ENCODE measurements at places on chromosomes 5 and 9.

DNA sequence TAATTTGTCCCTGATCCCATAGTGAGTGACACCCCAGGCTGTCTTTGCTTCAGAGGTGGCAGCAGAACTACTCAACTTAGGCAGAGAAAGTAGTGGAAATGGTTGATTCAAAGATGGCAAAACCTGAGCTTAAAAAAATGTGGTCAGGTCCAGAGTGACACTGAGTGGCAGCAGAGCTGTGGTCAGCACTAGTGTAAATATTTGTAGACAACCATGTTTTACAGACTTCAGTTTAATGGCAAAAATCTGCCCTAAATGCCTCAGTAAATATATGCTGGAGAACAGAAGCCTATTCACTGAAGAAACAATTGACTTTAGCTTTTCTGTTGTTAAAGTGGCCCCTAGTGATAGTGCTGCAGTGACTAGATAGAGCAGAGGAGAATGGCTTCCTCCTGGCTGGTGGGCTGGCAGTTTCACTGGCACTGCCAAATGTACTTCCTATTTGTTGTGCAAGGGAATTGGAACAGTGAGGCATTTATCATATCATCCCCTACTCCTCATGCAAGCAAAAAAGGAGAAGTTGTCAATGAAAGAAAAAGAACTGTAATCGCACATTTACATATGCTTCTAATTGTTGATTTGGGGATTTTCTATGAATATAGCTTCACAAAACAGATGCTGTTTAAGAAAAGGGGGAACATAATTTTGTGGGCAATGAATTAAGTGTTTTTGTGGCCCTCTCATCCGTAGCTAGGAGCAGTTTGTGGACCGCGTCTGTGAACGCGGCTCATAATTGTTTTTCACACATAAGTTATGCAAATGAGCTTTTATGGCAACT, 12.0 kb downstream of the PBX3 start:
- DNase-seq = no peak

DNA sequence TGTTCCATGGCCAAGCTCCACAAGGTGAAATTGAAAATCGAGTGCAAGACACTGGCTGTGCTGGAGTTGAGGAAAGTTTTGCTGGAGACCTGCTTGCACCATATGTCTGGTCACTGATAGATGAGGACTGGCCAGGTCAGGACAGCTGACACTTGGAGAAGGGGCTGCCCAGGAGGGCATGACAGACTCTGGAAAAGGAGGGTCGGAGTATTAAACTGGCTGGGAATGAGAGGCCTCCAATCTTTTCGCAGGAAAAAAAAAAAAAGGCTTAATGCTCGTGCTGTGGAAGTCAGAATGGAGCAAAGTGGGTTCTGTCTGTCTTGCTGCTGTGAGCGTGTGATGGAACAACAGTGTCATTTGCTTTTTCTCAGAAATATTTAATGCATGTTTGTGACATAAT, 5.5 kb downstream of the TENT4A start:
- DNase-seq = no peak

GRCh38 chr9:97559111-97559514, 57.6 kb downstream of the TMOD1 start:
- no peak for DNase-seq

DNA sequence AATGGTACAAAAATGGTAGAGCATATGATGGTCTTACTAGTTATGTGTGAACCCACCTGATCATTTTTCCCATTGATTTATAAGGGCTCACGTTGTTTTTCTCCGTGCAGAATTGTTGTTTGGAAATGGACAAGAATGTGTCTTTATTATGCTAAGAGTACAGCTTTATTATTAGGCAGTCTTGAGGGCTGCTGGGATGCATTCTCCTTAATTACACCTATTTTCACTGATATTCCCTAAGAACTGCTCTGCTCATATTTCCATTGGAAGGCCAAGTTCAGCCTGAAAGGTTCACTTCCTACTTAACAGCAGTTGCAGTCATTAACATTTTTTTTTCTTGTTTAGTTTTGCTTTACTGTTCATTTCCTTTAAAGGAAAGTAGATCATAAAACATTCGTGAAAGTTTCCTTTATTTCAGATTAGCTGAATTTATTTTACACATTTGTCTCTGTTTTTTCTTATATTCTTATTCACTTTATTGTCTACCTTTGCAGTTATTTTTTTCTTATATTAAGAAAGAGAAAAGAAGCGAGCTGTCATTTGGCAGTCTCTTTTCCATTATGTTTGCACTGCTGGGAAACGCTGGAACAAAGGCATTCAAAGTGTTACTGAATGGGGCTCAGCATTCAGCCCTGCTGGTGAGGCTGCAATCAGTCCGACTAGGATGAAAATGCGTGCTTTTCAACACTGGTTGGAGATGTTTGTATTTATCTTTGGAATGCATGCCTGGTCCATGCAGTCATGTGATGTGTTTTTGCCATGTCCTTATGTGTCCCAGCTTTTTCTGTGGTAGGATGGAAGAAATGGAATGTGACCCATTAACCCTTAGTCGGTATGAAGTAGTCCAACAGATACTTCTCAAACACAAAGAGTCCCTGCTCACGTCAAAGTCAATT, 602.7 kb upstream of the ZNF608 start:
- no peak for DNase-seq

DNA sequence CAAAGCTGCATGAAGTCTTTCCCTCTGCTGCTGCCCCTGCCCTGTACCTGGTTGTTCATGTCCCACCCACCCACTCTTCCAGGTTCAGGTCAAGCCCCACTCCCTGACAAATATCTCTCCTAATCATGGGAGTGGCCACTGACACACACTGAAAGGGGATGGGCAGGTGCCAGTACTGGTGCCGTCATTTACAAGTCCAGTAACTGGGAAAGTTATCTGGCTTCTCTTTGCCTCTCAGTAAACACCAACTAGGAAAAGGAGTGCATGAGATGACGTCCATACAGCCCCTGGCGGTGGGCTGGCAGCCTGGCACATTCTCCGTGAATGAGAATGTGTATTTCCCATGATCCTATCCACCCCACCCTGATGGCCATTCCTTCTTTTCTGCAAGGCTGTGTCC, 225.2 kb downstream of the FSTL4 start:
- DNase-seq = no peak

GRCh38 chr5:56496581-56497063, 263.5 kb upstream of the ANKRD55 start:
- DNase-seq = no peak

GRCh38 chr9:132984202-132985070, 5.9 kb downstream of the GFI1B start:
- no peak for DNase-seq

GRCh38 chr9:121280715-121281613, 13.0 kb downstream of the GSN start:
- DNase-seq = no peak

DNA sequence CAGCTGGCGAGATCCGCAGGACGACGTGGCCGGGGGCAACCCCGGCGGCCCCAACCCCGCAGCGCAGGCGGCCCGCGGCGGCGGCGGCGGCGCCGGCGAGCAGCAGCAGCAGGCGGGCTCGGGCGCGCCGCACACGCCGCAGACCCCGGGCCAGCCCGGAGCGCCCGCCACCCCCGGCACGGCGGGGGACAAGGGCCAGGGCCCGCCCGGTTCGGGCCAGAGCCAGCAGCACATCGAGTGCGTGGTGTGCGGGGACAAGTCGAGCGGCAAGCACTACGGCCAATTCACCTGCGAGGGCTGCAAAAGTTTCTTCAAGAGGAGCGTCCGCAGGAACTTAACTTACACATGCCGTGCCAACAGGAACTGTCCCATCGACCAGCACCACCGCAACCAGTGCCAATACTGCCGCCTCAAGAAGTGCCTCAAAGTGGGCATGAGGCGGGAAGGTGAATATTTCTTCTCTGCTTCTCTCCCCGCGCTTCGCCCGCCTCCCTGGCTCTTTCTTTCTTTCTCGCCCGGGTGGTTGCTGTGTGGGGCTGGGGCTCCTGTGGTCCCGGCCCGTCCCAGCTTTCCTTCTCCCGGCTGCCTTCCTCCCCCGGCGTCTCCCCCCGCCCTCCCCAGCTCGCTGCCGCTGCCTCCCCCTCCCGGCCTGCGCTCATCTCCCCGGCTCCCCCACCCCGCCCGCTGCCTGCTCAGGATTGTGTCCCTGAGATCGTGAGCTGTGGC, 2.2 kb downstream of the NR2F1 start:
- DNase-seq = peak; percentile 67

DNA sequence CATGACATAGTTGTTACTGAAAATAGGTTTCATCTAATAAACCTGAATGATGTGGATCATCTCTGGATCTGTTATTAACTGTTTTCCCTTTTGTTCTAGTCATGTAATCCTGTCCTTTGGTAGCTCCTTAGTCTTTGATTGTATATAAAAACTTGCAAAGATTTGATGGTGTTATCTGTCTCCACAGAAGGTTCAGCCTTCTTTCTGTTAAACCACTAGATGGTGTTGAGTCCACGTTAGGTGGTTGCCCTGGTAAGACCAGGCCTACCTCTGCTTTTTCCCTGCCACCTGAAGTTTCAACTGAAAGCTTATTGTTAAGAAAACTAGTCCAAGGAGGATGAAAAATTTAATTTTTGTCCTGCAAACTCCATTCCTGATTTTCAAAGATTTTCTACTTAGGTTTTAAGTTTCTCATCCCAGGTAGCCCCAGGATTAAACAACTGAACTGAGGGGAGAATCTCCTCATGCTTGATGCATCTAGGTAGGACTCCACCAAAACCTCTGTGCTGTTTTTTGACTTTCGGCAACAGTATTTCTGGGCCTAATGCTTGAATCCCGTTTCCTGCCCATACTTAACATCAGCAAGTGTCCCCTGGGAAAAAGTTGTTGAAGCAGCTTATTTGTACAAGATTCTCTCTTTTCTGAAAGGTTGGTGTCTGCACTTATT, 68.5 kb downstream of the RICTOR start:
- no peak for DNase-seq

DNA sequence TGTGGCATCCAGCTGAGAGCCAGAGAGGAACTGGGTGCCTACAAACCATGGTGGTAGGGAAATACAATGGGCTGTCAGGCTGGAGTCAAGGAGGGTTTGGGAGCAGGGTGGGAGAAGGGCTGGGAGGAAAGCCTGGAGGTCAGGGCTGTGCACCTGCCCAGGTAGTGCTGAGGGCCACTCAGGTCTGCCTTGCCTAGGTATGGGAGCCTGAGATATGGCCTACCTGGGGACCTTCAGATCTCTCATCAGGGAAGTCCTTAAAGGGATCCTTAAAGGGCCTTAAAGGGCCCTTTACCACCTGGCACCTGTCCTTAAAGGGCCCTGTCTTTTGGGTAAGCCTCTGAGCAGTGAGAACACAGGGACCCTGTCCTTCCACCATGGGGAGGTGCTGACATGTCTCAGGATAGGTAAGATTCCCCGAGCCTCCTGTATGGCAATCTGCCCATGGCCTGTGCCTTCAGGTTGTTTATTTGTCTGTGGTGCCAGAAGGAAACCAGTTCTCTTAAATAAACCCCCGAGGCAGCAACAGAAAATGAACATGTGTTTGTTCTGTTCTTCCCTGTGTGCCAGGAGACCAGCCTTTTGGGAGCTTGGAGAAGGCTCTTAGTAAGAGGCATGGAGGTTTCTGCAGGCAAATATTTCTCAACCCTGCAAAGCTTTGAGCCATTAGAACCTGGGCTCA, 23.3 kb downstream of the SLC25A48 start:
- DNase-seq = no peak

GRCh38 chr5:37198061-37198460, 51.1 kb downstream of the CPLANE1 start:
- no peak for DNase-seq

GRCh38 chr9:79371948-79372555, 199.7 kb upstream of the TLE4 start:
- DNase-seq = no peak

- no peak for DNase-seq
These were observed 57.1 kb downstream of the KCNIP1 start for GRCh38 chr5:170560938-170561337.

DNA sequence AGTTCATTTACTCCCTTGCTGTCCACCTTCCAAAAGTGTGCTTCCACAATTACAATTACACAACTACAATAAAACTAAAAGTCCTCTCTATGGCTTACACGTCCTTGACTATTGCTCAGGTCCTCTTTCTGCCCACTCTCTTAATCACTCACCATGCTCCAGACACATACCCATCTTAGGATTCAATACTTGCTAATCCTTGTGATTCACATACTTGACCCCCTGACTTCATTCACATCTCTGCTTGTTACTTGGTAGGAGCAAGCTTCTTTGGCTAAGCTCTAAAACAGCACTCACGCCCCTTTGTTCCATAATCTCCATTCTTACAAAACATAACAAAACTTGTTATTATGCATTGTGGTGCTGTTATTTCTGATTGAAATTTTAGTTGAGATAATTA, 215.8 kb downstream of the EDIL3 start:
- DNase-seq = no peak

DNA sequence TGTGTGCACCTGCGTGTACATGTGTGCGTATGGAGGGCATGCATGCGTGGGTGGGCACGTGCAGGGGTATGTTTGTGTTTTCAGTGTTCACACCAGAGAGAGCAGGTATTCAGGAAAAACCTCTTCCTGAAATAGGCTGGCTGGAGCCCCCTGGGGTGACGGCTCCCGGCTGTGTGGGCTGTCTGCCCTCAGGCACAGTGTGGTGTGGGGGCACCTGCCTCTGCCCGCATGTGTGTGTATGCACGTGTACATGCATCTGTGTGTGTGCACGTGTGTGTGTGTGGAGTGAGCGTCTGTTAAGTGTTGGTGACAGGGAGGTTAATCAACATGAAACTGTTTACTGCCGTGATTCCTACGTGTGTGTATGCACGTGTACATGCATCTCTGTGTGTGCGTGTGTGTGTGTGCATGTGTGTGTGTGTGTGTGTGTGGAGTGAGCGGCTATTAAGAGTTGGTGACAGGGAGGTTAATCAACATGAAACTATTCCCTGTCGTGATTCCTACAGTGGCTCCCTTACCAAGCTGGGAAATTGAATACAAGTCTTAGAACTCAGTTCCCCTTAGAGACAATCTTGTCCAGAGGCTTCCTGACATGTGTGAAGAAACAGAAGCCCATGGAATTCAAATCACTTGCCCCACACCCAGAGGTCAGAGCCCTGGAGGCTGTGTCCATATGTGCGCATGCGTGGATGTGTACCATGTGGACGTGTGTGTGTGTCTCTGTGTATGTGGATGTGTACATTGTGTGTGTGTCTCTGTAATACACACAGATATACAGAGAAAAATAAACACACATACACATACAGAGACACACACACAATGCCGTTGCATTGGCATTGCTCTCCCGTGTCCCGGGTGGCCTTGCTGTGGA, 372.4 kb upstream of the IRX4 start:
- no peak for DNase-seq

DNA sequence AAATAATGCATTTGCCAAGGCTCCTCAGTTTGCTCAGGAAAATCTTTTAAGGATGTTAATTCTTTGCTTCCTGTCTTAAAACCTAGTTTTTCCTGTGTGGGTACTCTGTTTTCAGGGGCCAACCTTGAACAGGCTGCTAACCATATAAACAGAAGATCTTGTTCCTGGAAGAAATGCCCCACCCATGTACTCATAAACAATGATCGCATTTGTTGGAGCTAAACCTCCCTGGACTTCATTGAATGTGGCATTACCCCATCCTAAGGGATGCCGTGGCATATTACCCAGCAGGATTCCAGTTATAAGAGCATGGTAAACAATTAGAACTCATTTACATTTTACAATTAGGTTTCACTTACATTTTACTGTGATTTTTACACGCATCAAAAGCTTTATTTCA, 436.0 kb downstream of the ZNF608 start:
- no peak for DNase-seq

Measured in RKO (cell line).